ENCODE measurements at places on chromosomes 2 and 18. TPM values are rescaled to one million over a fixed set of nuclear protein-coding genes. Genes with fewer than 3 reads are reported as not detected.

The GYPC gene
- total RNA-seq: 377 TPM

DNA sequence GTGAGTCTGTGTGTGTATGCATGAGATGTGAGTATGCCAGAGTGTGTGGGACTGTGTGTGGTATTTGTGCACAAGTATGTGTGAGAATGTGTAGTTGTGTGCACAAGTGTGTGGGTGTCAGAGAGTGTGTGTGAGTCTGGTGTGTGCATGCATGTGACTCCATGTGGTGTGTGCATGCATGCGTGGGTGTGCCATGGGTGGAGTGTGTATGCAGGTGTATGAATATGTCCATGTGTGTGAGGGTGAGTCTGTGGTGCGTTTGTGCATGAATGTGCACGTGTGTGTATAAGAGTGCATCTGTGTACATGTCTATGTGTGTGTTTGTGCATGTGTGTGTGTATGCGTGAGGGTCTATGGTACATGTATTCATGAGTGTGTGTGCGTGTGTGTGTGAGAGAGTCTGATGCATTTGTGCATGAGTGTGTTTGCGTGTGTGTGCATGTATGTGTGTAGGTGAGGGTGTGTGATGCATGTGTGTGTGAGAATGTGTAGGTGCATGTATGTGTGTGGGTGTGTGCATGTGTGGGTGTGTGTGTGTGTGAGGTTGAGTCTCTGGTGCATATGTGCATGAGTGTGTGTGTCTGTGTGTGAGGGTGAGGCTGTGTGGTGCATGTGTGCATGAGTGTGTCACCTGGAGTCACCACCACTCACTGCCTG, 226.8 kb downstream of the LDLRAD4 start:
- DNase-seq: no peak

The IL1RL1 gene
- 0.13 TPM for total RNA-seq

DNA sequence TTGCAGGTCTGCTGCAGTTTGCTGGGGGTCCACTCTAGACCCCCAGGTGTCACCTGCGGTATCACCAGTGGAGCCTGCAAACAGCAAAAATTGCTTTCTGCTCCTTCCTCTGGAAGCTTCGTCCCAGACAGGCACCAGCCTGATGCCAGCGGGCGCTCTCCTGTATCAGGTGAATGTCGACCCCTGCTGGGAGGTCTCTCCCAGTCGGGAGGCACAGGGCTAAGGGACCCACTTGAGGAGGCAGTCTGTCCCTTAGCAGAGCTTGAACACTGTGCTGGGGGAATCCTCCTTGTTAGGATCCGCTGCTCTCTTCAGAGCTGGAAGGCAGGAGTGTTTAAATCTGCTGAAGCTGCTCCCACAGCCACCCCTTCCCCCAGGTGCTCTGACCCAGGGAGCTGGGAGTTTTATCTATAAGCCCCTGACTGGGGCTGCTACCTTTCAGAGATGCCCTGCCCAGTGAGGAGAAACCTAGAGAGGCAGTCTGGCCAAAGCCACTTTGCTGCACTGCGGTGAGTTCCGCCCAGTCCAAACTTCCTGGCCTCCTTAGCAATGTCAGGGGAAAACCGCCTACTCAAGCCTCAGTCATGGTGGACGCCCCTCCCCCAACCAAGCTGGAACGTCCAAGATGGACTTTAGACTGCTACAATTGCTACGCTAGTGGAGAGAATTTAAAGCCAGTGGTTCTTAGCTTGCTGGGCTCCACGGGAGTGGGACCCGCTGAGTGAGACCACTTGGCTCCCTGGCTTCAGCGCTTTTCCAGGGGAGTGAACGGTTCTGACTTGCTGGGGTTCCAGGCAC, 652.5 kb downstream of the KCNJ3 start:
- no peak for DNase-seq

DNA sequence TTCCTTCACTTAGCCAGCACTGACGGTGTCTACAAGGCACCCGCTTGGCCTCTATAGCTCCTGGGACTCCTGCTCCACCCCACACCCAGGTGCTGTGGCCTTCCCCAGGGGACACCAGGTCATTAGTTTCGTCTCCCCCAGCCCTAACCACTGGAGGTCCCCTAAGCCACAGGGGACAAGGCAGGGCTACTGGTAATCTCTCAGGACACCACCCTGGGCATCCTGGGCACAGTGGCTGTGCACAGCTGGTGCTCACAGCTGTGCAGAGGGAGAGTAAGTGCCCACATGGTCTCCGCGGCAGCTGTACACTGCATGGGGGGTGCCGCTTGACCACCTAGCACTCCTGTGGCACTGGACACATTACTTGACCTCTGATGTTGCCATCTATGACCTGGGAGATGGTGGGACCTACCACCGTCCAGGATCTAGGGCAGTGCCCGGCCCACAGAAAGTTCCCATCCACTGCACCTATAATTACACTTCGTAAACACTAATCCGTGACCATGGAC, 134.0 kb downstream of the HDAC4 start:
- DNase-seq: no peak

The ATP6V1B1 gene
- total RNA-seq: not detected

The TNFRSF11A gene
- total RNA-seq: 42.5 TPM

- no peak for DNase-seq
Measured at GRCh38 chr2:9152975-9153642, 53.5 kb upstream of the ASAP2 start.

DNA sequence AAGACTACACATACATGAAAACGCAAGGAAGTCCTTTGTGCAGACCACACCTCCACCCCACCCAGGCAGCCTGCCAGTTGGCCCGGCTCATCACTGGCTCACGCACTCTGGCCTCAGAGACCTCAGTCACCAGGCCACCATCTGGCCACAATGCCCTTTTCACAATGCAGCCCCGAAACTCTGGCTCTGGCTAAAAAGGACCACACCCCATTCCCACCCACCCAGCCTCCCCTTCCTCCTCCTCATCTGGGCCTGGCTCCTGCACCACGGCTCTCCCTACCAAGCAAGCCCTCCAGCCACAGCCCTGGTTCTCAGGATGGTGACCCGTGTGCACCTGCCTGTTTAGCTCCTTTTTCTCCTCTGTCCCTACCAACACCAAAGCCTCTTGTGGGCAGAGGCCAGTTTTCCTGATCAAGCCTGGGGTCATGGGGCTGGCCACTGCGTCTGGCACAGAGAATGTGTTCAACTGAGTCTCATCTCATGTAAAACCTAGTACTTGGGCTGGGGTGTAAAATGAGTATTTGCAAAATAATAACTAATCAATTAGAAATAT, 7.4 kb downstream of the HDAC4 start:
- no peak for DNase-seq

The TRPM8 gene
- total RNA-seq: not detected

DNA sequence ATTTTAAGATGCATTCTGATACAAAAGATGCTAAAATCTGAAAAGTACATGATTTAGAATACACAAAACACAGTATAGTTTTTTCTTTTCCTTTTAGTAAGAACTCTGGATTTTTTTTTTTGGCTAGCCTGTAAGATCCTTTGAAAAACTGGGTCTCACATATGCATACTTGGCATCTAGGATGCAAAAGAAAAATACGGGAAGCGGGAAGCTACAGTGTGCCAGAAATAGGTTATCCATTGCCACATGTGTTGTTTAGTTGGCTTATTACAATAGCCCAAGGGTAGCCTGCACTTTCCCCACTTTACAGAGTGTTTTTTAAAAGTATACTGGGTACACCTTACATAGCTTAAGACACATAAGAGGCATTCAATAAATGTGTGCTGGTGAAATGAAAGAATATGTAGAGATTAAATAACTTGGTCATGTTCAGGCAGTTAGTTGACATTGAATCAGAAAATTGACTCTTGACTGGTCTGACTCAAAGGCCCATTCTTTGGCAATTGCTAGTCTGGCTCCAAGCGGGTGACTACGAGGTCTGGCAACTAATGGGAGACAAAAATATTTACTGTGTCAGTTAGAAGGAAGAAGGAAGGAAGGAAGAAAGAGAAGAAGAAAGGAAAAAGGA, 286.8 kb upstream of the TRIB2 start:
- DNase-seq: no peak

The TEX44 gene
- not detected for total RNA-seq

DNA sequence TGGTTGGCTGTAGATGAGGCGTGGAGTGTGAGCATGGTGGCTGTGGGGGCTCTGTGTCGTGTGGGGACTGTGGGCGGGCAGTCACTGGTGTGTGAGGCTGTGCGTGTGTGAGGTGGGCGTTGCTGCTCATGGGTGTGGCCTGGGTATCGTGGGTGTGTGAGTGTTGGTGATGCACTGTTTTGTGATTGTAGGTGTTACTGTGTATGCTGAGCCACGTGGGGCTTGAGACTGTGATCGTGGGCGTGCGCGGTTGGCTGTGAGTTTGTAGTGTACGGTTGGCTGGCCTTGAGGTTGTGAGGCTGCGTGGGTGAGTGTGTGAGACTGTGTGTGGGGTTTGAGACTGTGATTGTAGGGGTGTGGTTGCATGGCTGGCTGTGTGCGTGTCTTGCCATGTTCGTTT, 8.5 kb downstream of the INHBB start:
- no peak for DNase-seq

The MYOM1 gene
- 0.26 TPM for total RNA-seq

GRCh38 chr2:26770986-26771586, 7.0 kb downstream of the SLC35F6 start:
- no peak for DNase-seq

DNA sequence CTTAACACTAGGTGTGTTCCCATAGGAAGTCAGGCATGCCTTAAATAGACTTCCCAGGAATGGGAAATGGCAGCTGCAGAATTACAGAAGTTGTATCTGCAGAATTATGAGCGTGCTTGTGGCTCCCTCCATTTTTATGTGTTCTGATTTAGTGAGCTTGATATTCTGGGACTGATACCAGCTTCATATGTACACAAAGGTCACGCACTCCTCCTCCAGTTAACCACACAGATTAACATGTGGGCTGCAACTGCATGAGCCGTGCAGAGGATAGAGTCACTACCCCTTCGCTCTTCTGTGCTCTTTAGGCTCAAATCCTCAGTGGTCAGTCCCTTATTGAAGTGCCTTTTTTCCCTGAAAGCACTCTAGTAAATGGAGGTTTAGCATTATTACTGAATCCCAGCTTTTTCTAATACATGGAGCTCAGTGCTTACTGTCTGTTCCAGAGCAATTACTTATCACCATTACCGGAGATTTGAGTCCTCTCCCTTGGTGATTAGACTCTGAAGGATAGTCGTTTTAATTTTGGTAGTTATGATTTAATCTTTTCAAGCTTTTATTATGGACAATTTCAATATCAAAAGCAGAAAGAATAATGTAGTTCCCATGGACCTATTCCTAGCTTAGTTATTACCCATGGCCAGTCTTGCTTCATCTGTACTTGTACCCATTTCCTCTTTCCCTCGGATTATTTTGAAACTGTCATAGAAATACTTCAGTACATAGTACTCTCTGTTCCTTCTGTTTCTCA, 238.3 kb downstream of the PRKCE start:
- DNase-seq: no peak

The CYRIA gene
- 30.6 TPM for total RNA-seq

The LCT gene
- total RNA-seq: not detected

The RNF125 gene
- total RNA-seq: 4.5 TPM

The C2orf15 gene
- 0.13 TPM for total RNA-seq

The IL18R1 gene
- 0.25 TPM for total RNA-seq

The CYP1B1 gene
- 0.13 TPM for total RNA-seq

DNA sequence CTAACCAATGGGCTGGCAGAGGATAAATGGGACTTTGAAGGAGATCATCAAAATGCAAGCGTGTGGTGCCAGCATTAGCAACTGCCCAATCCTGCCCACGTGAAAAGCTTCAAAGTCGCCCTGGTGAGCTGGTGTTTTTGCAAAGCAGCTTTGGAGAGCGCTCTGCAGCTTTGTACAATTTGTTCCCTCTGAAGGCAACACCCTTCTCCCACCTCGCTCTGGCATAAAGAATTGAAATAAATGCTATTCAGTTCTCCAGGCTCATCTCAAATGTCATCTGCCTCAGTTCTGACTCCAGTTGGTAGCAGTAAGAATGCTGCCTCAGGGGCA, 3.5 kb downstream of the COPS9 start:
- DNase-seq: no peak

- no peak for DNase-seq
Measured at GRCh38 chr2:118388771-118389170, 300.5 kb downstream of the INSIG2 start.

DNA sequence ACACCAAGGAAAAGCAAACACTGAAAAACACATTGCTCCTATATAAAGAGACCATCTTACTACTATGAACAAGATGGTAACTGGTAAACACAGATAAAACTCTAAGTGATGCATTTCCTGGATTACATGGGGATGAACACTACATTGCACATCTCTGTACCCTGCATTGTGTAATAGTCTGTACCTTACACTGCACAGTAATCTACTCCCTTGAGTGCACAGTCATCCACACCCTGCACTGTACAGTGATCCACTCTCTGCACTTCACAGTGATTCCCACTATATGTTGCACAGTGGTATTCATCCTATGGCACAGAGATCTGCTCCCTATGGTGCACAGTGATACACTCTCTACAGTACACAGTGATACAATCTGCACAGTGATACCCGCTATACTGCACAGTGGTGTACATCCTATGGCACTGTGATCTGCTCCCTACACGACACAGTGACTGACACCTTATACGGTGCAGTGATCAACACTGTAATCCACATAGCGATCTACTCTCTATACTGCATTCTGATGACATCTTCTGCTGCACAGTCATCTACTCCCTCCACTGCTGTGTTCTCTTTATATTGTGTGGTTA, 462.2 kb upstream of the RGPD4 start:
- DNase-seq: no peak

DNA sequence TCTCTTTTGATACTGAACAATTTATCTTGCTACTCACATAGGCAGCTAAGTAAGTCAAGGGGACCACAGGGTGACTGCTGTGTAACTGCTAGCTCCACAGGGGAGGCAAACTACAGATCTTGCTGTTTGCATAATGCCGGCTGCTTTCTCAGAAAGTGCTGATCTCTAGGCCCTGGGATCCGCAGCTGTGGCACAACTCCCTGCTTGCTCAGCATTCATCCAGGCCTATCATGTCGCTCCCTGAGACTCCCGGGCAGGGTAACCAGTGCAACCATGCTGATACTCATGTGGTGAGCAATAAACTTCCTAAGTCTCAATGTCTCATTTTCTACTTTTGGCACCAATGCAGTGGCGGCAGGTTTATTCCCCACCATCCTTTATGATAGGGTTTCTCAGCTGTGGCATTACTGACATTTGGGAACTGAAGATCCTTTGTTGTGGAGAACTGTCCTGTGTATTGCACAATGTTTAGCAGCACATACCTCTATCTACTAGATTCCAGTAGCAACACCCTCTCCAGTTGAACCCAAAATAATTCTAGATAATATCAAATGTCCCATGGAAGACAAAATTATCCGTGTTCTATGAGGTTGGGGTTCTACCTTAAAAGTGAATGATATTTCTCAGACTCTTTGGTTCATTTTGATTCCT, 1101.3 kb downstream of the LRP1B start:
- no peak for DNase-seq
